ENCODE measurements at places on chromosomes 5 and 9. TPM values are rescaled to one million over a fixed set of nuclear protein-coding genes. Genes with fewer than 3 reads are reported as not detected.

ZCCHC9 gene
- 12.2 TPM for total RNA-seq

DNA sequence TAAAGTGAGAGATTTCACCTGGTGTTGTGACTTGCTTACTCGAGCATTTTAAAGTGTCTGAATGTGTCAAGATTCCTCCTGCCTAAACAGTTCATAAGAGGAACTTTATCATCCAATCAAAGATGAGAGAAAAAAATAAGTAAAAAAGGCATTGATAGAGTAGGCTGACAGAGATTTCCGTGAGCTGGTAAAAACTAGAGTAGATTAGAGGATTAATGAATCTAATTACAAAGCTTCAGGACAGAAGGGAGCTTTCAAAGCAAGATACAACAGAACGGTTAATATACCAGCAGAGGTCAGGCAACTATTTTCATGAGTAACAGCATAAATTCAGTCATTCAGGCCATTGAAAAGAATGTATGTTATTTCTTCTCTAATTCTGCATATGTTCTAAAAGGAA is 91.5 kb downstream of the ADAMTS6 start:
- no peak for DNase-seq

DNA sequence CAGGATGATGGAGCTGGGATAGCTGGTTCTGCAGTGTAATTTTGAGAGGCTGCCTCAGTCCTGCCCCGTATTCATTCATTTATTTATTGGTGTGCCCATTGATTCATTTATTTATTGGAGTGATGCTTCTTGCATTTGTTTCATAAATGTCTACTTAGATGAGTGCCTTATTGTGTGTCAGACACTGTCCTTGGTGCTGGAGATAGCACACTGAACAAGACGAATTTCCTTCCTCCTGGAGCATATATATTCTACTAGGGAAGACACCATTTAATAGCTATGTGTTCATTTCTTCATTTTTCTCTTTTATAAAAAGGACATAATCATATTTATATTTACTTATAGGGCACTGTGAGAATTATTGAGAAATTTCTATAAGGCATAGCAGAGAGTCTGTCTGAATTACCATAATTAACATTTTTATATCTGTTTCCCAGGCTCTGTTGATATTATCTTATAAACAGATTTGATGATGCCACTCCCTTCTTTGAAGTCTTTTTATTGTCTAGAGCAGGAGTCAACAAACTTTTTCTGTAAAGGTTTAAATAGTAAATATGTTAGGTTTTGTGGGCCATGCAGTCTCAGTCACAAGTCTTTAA is 433.9 kb upstream of the ZNF608 start:
- no peak for DNase-seq

- DNase-seq: peak; percentile 62
These were observed 82.6 kb upstream of the EQTN start for GRCh38 chr9:27379311-27380251.

- DNase-seq: peak; percentile 60
These were observed at the start of gene NXNL2 for GRCh38 chr9:88534456-88535225. NXNL2 (plus strand) TSS chr9:88535178; CDS start chr9:88535435, 257 bp downstream.

DNA sequence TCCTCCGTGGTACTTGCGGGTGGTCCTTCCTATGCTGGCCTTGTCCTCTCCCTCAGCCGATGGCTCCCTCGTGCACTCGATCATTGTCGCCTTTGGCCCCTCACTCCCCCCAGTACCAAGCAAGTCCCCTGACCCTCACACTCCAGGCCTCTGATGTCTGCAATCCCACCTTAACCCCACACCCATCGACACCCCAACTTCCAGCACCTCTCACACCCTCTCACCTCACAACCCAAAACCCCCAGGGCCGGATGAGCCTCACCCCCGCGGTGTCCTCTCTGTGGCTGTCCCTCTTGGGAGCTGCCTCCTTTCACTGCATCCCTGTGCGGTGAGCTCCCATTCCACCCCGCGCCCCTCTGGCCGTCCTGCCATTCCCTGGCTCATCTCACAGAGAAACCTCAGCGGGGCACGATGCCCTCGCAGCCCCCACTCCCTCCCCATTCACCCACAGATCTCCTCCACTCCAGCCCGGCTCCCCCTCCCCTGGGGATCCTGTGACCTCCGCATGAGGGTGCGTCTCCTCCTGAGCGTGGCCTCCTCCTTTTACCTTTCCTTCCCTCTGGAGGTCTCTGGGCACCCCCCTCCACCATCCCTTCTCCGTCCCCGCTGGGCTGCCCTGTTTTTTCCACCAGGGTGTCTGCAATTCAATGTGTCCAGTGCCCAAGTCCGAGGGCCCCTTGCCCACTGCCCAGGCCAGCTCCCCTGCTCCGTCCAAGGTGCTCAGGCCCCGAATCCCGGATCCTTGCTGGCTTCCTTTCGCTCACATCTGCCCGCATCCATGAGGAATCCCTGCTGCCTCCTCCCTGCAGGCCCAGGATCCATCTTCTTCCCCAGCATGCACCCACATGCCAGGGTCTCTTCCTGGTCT is 15.8 kb upstream of the RNU6ATAC start:
- peak; percentile 47 for DNase-seq

- no peak for DNase-seq
These were observed 81.0 kb upstream of the SLC25A51 start for GRCh38 chr9:37984672-37985611.

GRCh38 chr5:71601222-71602026 is 14.3 kb downstream of the MCCC2 start:
- peak; percentile 63 for DNase-seq

DNA sequence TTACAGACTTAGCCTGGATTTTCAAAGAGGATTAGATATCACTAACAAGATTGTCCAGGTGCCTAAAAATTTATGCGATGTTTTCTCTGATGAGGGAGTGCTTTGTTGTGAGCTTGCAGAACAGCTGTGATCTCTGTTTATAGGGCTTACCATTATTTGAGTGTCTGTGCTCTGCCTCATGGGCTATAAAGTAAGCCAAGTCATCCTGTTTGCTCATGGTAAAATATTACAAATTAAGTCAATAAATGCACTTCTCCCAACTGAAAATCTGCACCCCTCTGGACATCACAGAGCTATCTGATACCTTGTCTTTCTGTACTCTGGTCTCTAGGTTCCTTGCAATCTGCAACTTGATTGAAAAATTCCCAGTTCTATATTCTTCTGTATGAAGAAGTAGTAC is 293.4 kb upstream of the ACTBL2 start:
- no peak for DNase-seq
